ENCODE measurements at places on chromosomes 7 and 10.

GRCh38 chr10:5737352-5737751 is 52.7 kb downstream of the TASOR2 start:
- DNase-seq = no peak

DNA sequence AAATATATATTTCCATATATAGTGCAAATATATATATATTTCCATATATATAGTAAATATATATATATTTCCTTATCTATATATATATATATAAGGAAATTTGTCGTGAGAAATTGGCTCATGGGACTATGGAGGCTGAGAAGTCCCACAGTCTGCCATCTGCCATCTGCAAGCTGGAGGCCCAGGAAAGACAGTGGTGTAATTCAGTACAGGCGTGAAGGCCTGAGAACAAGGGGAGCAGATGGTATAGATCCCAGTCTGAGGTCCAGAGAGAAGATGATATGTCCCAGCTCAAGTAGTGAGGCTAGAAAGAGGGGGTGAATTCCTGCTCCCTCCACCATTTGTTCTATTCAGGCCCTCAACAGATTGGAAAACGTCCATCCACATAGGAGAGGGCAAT is 78.9 kb downstream of the MTPN start:
- no peak for DNase-seq

DNA sequence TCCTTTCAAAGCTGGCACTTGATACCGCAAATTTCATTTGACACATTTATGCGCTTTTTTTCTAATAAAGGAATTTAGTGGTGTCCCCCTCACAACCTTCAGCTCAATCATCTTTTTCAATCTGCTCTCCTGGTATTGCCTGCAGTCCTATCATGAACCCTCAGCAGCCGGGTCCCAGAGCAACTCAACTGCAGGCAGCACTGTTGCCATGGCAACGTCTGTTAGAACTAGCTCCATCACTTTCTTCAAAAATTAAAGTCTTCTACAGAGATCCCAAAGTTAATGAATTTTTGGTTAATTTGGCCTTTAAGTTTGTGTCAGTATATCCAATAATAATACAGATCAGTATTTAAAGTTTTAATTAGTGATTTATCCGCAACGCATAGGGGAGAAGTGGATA is 136.1 kb upstream of the TARP start:
- DNase-seq = no peak

DNA sequence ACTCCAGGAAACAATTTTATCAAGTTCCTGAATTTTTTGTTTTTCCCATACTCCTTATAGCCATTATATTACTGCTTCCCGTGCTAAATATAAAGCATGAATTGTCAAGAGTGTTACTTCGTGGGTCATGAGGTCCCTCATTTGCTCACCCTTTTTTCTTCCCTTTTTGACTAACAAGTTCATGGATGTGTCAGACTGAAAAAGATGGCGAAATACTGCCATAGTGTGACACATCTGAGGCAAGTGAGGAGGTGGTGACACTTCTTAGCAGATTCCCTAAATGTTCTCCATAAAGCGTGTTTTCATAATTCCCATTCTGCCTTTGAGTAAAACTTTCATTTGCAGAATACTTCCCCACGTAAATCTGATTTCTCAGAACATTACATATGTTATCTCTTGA is 269.6 kb upstream of the FZD1 start:
- no peak for DNase-seq
